ENCODE measurements at places on chromosomes 2 and 18. TPM values are rescaled to one million over a fixed set of nuclear protein-coding genes. Genes with fewer than 3 reads are reported as not detected.

NEU2 gene
- polyA plus RNA-seq = not detected

KCNF1 gene
- 0.05 TPM for polyA plus RNA-seq

SLC14A1 gene
- 0.56 TPM for polyA plus RNA-seq

CLEC4F gene
- polyA plus RNA-seq = not detected

EVA1A gene
- polyA plus RNA-seq = 2.1 TPM

EXOC6B gene
- polyA plus RNA-seq = 5.2 TPM

ALPP gene
- polyA plus RNA-seq = not detected

RPRM gene
- 7.8 TPM for polyA plus RNA-seq

PPP1R7 gene
- polyA plus RNA-seq = 61.4 TPM

ZDBF2 gene
- polyA plus RNA-seq = 0.93 TPM

IL18RAP gene
- 0.50 TPM for polyA plus RNA-seq

LYG1 gene
- polyA plus RNA-seq = 1.00 TPM

NTSR2 gene
- not detected for polyA plus RNA-seq

GAREM1 gene
- 4.1 TPM for polyA plus RNA-seq

TNFRSF11A gene
- 1.2 TPM for polyA plus RNA-seq

NT5C1B gene
- polyA plus RNA-seq = not detected

LIMS4 gene
- polyA plus RNA-seq = 1.4 TPM

DES gene
- 803 TPM for polyA plus RNA-seq

CFC1 gene
- 10.9 TPM for polyA plus RNA-seq

CAVIN2 gene
- 13.9 TPM for polyA plus RNA-seq

AGXT gene
- polyA plus RNA-seq = not detected

EFEMP1 gene
- 21.8 TPM for polyA plus RNA-seq

CAPN13 gene
- polyA plus RNA-seq = 34.3 TPM

LONRF2 gene
- polyA plus RNA-seq = 0.62 TPM

AGFG1 gene
- polyA plus RNA-seq = 17.8 TPM

ELMOD3 gene
- 13.4 TPM for polyA plus RNA-seq

GRB14 gene
- 2.7 TPM for polyA plus RNA-seq

LRATD1 gene
- polyA plus RNA-seq = 6.0 TPM

FBXO48 gene
- polyA plus RNA-seq = 0.58 TPM

SPATA3 gene
- polyA plus RNA-seq = not detected

GAD1 gene
- polyA plus RNA-seq = not detected

CRACDL gene
- 5.8 TPM for polyA plus RNA-seq

ABCB11 gene
- polyA plus RNA-seq = not detected

ITGA6 gene
- polyA plus RNA-seq = 10.7 TPM

BIRC6 gene
- 7.7 TPM for polyA plus RNA-seq

CCDC102B gene
- polyA plus RNA-seq = 14.5 TPM

KCNE4 gene
- 2.7 TPM for polyA plus RNA-seq

PHOSPHO2 gene
- polyA plus RNA-seq = 2.2 TPM

GREB1L gene
- polyA plus RNA-seq = 0.15 TPM

PROM2 gene
- polyA plus RNA-seq = 22.3 TPM

TUBA3E gene
- polyA plus RNA-seq = not detected

GYPC gene
- polyA plus RNA-seq = 46.2 TPM

BCL11A gene
- 15.2 TPM for polyA plus RNA-seq

HOXD13 gene
- not detected for polyA plus RNA-seq

SEPTIN2 gene
- 164 TPM for polyA plus RNA-seq

FRZB gene
- 0.76 TPM for polyA plus RNA-seq

TSPYL6 gene
- not detected for polyA plus RNA-seq

XDH gene
- 0.06 TPM for polyA plus RNA-seq

SDC1 gene
- 82.9 TPM for polyA plus RNA-seq

TGFA gene
- 3.8 TPM for polyA plus RNA-seq

B3GNT7 gene
- 1.9 TPM for polyA plus RNA-seq

TMEM198 gene
- polyA plus RNA-seq = 4.7 TPM

ATG9A gene
- polyA plus RNA-seq = 13.5 TPM

CCDC93 gene
- 3.8 TPM for polyA plus RNA-seq

SAG gene
- not detected for polyA plus RNA-seq

IMPACT gene
- polyA plus RNA-seq = 15.2 TPM

Measured in stomach (tissue), 19 donors.